NCI-H2107 (cell line): ENCODE measurements at places on chromosomes 12 and 14.

- no peak for DNase-seq
Observed at GRCh38 chr12:116474331-116474730, 84.8 kb upstream of the MAP1LC3B2 start.

GRCh38 chr14:105141026-105141425, 27.6 kb downstream of the JAG2 start:
- no peak for DNase-seq

GRCh38 chr12:107362960-107363359, 269.6 kb upstream of the CRY1 start:
- DNase-seq: no peak

DNA sequence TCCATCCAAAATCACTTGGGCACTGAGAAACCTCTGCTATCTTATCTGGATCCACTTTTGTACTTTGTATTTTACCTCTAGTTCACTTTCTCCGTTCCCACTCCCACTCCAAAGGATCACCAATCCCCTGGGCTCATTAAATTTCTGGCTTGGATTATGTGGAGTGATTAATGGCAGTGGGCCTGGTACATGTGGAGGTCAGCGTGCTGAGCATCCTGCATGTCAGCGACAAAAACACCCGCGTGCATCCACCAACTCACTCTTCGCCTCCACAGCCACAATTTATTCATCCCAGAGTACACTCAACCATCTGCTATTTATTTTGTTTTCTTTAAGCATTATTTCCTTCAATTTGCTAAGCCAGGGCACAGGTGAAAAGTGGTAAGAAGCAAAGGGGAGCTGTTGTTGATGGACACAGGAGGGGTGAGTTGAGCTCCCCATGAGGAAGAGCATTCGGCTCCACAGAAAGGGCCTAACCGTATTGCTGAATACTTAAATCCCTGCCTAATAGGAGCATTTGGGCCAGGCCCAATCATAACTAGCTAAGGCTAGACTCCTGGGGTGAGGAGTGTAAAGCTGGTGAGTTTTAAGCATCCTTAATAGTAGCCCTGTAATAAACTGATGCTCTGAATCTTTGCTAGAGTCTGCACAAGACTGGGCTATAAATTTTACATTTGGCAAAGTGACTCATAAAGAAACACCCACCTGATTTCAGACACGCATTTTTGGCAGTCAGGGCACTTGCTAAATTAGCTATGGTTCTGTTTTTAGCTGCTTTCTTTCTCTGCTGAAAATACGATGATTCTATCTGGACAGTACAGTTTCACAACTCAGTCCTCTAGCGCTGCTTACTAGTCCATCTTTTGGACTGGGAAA, 137.8 kb downstream of the SLC25A21 start:
- DNase-seq: no peak

DNA sequence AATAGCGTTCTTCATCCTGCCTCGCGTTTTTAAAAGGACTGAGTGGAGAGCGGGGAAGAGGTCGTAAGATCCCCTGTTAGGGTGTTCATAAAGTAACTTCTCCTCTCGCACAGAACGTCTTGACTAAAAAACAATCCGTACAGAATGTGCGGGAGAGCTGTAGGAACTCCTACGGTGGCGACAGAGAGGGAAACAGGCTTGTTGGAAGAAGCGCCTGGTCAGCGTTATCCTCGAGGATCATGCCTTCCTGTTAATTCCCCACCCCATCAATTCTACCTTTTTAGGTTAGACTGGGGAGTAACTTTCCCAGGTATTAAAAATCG, 399 bp upstream of the WASHC4 start:
- DNase-seq: no peak

- no peak for DNase-seq
Observed at GRCh38 chr12:94074216-94074979, 74.0 kb upstream of the PLXNC1 start.

DNA sequence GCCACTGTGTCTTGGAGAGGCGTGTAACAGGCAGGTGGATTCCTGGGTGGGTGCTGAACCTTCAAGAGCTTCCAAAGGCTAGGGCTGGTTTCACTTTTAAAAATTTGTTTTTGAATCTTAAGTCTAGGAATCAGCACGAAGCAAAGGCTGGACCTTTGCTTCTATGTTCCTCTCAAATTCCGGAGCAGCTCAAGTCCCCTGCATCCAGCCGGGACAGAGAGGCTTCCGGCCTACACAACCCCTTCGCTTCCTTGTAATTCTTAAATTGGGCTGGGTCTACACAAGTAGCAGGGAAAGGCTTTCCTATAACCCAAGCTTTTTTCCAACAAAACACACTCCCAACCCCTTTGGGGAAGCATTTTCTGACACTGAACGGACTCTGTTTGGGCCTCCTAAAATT, 8.3 kb downstream of the HOXC12 start:
- no peak for DNase-seq

DNA sequence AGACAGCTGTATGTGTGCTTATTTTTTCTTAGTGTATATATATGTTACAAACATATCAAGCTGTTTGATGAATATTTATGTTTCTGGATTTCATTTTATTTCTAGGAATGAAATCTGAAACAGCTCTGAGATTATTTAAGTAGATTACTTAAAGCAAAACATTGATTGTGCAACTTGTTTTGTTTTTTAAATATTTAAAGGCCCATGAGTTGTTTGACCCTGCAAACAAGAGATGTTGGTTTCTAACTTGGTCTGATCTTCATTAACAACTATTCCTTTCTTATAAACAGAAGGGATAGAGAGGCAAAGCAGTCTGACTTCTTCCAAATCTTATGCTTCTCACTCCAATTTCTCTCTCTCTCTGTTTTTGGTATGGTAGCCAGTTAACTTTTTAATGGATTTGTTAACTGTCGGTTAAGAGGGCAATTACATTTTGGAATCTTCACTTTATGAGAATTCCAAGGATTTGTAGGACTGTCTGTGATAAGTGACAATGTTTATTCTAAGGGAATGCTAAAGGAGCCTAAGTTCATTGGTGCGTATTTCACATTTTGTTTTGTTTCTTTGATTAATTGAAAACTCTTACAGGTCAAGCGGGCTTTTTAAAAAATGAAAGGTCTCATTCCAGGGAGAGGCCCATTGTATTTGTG, 102.6 kb upstream of the HMGA2 start:
- DNase-seq: no peak

DNA sequence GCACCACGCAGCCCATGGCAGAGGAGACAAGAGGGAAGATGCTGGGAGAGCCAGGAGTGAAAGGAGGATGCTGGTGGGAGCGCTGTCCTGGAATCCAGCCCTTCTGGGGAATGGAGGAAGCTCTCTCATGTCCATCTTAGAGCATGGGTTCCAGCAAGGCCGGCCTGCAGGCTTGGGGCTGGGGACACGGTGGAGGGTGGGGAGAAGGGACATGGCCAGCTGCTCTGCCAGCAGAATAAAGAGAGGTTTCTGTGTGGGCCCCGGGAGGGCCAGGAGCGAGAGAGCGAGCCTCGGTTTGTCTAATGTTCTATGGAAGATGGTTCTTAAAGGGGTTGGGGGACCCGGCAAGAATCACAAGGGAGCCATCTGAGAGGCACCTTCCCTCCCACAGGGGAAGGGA, 60.2 kb downstream of the RIMBP2 start:
- DNase-seq: no peak

DNA sequence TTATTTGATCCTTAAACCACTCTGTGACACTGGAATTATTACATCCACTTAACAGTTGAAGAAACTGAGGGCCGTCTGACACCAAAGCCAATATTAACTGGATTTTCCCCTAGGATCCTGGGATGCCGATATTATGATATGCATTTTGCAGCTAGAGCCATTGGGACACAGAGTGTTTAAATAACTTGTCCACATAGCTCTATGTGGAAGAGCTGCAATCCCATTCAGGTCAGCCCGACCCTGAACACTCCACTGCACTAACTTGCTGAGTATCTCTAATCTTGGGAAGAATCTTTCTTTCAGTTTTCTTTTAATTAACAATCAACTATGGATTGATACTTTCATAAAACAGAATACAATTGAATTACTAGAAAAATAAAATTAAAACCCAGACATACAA, 37.9 kb downstream of the RMST start:
- no peak for DNase-seq

GRCh38 chr14:33560718-33561431, 390.0 kb downstream of the EGLN3 start:
- DNase-seq: no peak

GRCh38 chr12:6965026-6965661, 5.3 kb downstream of the PHB2 start:
- peak; percentile 91 for DNase-seq

DNA sequence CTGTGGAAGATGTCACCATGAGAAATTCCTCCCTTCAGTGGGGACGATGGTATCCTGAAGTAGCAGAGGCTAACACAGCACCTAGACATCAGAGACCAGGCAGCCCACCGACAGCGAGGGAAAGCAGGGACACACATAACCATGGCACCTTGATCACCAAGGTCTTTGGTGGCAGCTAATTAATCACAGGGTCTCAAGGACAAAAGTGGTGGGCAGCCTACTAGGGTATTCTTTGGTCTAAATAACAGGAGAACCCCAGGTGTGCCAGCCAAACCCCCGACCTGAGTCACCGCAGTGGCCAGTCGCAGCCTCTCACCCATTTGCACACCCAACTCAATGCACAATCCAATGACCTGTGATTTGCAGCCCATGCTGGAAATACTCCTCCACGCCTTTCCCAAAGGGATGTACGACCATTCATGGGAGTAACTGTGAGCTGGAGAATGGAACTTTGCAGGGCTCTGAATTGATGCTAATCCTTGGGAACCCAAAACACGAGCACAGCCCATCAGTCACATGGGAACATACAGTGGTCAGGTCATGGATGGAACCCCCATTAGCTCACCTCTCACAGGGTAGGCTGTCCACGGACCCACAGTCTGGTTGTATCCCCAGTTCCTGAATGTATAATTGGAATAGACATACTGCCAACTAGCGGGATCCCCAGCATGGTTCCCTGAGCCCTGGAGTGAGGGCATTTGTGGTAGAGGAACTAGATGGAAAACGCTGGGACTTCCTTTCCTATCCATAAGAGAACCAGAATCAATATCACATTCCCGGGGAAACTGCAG, 58.7 kb upstream of the C14orf180 start:
- no peak for DNase-seq

- DNase-seq: no peak
Observed at GRCh38 chr12:57874166-57875108, 27.9 kb upstream of the CTDSP2 start.

- no peak for DNase-seq
Observed at GRCh38 chr14:64731141-64731581, 26.9 kb downstream of the PLEKHG3 start.

DNA sequence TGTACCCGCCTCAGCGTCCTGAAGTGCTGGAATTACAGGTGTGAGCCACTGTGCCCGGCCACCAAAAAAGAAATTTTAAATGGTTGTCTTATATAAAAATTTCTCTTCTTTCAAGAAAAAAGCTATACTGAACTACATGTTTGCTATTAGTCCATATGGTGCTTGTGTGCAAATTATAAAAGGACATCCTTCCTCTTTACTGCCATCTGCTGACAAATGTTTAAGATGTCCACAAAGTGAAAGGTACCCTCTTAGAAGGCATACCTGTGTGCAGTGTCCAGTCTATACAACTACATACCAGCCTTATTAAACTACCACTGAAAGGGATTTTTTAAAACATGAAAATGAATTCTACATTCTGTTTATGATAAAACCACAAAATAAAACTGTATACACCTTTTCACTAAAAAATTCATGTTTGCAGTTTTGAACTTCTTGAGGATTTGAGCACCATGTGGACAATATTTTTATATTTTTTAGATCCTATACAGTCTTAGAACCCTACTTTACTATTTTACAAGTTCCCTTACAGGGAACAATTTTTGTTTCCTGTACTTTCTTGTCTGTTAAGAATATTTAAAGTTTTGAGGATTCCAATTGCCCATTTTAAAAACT, 32.8 kb upstream of the TOMM20L start:
- peak; percentile 5 for DNase-seq

GRCh38 chr12:76529226-76529918, 30.2 kb downstream of the OSBPL8 start:
- DNase-seq: no peak

GRCh38 chr12:120473807-120474615, 4.5 kb upstream of the SRSF9 start:
- no peak for DNase-seq

DNA sequence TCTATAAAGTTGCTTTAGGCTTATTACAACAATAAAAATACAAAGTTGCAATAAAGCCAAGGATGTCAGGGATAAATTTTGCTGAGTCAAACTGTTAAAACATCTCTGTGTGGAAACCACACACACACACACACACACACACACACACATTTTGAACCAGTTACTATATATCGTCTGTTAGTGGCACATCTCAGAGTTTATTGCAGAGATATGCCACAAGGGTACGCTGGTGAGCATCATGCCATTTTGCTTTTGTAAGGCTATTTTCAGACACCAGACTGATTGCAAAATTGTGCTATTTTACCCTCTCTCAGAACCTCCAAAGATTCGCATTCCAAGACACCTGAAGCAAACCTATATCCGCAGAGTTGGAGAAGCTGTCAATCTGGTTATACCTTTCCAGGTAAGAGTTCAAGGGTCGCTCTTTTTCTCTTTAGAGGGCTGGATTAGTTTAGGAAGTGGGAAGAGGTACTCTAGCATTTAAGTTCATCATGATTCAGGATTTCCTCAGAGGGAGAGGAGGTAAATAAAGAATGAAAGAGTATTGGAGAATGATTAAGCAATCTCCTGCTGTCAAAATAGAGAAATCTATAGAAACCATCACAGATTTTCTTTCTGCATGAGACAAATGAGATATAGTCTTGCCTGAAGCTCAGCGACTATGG, 27.3 kb upstream of the CHPT1 start:
- DNase-seq: no peak

DNA sequence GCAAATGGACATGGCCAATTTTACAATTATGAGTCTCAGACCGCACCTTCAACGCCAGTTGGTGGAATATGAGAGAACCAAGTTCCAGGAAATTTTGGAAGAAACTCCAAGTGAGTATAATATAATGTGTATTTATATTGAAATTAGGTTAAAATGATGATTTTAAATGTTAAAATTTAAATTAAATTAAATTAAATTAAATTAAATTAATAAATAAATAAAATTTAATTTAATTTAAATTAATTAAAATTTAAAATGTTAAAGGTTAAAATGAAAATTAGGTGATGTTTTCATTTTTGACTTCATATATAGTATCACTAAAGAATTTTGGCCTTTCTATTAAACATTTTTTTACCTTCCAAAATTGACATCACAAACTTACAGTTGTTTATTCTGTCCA, 21.0 kb downstream of the TCP11L2 start:
- no peak for DNase-seq

DNA sequence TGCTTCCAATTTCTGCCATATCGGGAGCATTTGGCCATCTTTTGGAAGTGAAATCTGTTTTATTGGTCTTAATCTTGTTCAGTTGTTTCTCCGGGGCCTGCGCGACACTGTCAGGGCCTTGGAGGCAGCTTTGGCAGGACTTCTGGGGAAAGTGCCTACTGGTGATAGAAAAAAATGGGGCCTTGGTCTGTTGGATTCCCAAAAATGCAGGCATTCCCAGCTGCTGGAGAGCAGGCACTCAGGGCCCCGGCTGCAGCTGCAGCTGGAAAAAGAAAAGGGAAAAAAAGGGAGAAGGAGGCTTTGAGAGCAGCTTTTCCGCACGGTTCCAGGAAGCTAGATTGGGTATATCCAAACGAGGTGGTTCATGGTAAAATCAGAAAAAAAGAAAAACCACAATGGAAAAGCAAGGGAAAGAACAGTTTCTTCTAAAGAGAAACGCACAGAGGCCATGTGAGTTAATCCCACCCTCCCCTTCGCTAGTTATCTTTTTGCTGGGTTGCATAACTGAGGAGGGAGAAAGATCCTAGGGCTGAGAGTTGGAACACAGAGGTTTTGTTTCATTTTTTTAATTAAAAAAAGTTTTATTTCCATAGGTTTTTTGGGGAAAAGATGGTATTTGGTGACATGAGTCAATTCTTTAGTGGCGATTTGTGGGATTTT, 134.7 kb upstream of the RFLNA start:
- no peak for DNase-seq

- no peak for DNase-seq
Observed at GRCh38 chr14:91335191-91336092, 82.2 kb downstream of the CCDC88C start.
